Uterus (tissue), 4 donors: ENCODE measurements at places on chromosomes 1 and 21. TPM values are rescaled to one million over a fixed set of nuclear protein-coding genes. Genes with fewer than 3 reads are reported as not detected.

- no peak for DNase-seq
These were observed 7.5 kb downstream of the MINDY1 start for GRCh38 chr1:150999051-150999674.

GRCh38 chr1:178238722-178239510 is 145.0 kb downstream of the RASAL2 start:
- DNase-seq: no peak

DNA sequence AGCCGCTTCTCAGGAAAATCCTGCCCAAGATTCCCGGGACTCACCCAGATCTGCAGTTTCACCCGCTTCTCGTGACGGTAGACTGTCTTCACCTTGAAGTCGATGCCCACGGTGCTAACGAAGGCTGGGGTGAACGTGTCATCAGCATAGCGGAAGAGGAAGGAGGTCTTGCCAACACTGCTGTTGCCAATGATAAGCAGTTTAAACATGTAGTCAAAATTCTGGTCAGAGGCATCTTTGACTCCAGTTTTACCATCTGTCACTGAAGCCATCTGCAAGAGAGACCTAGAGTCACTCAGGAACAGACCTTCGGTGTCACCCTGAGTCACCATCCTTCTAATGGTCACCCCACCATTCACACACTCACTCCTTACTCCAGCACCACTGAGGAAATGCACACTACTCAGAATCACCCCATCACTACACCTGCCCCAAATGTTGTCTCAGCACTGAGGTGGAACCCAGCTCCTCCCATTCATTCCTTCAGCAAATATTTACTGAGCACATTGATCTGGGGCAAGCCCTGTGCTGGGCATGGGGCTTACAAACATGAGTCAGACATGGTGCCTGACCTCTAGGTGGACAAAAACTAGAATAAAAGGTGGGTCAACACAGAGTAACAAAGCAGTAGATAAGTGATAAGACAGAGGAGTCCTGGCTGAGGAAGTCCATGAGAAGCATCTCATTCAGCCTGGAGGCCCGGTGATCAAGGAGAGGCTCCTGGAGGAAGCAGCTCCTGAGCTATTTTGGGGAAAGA is 13.5 kb downstream of the RAB3B start:
- no peak for DNase-seq

GRCh38 chr21:29064850-29065481 is 8.5 kb downstream of the CCT8 start:
- no peak for DNase-seq

- DNase-seq: peak; percentile 45
These were observed at the start of gene PRRX1 for GRCh38 chr1:170664093-170664827. TSS of gene PRRX1 (plus strand) at chr1:170664131. CDS start at chr1:170664219, 88 bp downstream.

DNA sequence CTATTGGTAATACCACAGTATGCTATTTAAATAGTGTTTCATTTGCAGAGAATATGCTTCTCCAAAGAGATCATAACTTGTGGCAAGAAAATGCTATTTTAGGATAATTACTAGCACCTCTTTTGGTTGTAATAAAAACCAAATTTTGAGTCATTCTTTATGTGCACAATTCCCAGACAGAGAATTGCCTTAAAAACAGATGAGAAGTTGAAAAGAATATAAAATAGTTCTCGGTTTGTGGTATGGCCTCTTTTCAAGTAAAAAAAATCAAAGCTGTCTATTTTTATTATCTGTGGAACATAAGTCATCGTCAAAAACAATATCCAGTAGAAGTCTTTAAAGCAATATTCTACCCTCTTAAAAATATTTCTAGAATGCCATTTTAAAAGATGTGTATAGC is 185.9 kb downstream of the GREM2 start:
- DNase-seq: no peak

DNA sequence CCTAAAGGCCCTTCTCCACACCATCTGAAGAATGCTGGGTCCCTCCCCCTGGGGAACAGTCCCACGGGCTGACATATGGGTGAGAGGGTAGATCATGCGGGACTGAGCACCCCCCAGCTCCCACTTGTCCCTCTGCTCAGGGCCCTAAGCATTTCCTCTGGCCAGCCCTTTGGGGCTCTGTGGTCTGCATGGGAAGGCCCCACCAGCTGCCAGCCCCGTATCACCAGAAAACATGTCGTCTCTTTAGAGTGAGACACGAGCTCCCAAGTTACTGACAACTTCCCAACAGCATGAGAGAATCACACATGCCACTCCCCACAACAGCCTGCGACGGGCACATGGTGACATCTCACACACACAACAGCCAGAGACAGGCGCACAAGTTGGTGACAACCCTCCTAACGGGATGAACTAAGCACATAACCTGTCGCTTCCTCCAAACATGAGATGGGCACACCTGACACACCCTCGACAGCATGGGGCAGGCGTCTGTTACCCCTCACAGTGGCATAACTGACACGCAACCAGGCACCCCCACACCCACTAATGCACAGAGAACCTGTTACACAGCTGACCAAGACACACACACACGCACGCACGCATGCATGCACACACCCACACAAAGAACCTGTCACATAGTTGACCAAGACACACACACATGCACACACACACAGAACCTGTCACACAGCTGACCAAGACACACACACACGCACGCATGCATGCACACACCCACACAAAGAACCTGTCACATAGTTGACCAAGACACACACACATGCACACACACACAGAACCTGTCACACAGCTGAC is 41.2 kb downstream of the AHDC1 start:
- DNase-seq: no peak

DNA sequence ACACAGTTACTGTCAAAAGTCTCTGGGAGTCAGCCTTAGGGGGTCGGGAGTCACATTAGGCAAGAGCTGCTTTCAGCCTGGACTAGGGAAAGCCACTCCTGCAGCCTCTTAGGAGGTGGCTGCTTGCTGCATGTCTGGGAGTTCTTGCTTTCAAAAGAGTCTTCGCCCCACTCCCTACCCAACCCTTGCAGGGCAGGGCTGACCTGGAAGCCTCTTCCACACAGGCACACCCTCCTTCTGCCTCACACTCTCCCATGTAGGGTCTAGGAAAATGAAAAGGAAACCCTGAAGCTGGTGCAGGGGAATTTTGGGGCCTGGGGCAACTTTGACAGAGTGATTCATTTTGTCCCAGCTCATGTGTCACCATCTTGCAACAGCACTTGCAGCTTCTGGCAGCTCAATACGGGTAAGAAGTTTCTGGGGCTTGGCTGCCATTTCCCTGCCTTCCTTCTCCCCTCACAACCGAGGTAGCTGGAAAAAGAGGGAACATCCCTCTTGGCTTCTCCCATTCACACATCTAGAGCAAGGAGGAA is 37.3 kb downstream of the KCND3 start:
- DNase-seq: no peak

GRCh38 chr1:245860657-245861544 is 646.2 kb downstream of the SMYD3 start:
- no peak for DNase-seq

GRCh38 chr1:65141394-65141793 is 6.6 kb upstream of the AK4 start:
- DNase-seq: no peak

GRCh38 chr1:169872906-169873305 is 20.8 kb downstream of the SCYL3 start:
- no peak for DNase-seq

DNA sequence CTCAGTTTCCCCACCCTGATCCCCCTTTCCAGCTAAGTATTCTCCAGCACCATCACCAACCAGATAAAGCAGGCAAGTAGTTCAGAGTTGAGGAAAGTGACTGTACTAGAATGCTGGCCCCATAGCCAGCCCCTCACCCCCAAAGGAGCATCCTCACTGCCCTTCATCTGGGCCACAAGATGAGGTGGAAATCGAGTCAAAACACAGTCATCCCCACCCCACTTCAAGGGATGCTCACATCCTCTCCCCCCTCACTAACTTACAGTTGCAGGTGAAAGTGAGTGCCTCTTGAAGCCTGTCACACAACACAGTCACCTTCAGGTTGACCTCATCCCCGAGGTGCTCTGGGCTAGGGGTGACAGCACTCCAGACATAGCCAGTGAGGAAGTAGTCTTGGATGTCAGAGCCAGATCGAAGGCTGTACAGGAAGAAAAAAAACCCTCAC is 30.4 kb downstream of the PIK3C2B start:
- DNase-seq: no peak

- peak; percentile 48 for DNase-seq
These were observed 4.8 kb upstream of the HEATR1 start for GRCh38 chr1:236608930-236609726.

- no peak for DNase-seq
These were observed 5.1 kb upstream of the ELAVL4 start for GRCh38 chr1:50103615-50104081.

GRCh38 chr1:31189696-31190674 is 49.7 kb downstream of the NKAIN1 start:
- DNase-seq: no peak

- DNase-seq: no peak
These were observed 20.3 kb downstream of the CDCP2 start for GRCh38 chr1:54132495-54132894.

- no peak for DNase-seq
These were observed 31.0 kb upstream of the NFIA start for GRCh38 chr1:61051443-61051718.

DNA sequence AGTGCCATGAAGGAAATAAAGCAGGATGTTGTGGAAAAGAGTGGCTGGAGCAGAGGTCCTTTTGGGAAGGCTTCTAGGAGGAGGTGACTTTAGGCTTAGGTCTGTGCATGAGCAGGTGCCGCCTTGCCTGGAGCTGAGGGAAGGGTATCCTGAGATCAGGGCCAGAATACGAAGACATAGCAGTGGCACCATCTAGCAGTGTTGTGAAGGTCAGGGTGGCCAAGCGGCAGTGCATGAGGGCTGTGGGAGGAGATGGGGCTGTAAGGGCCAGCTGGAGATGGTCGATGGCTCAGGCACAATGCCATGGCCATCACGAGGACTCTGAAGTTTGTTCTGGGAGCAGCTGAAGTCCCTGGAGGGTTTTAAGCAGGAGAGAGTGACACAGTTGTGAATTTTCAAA is 219.5 kb downstream of the PTPRU start:
- no peak for DNase-seq

DNA sequence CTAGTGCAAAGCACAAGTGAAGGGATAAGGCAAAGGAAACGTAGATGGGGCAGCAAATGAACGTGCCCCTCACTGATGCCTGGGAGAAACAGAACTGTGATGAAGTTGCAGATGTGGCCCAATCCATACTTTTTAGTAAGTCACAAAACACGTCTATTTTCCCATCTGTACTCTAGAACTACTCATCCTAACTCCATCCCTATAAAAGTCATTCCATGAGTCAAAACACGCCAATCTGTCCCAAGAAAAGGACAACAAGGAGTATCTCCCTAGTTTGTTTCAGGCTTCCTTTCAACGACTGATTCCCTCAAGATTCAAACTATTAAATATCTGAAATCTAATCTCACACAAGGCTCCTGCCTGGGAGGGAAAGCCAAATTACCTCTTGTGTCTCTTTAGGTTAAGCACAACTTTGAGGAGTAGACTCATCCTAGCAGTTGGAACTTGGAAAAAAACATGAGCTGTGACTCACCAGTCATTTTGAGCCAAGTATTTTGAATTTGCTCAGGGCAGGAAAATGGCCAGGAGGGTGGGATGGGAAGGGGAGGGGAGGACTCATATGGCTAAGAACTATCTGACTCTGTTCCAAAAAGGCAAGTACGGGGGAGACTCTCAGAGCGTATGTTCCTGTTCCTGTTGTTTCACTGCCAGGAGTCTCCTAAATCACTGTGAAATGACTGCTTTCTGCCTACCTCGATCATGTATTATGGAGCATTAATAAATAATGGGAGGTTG is 214.5 kb upstream of the CAMK1G start:
- DNase-seq: peak; percentile 74

DNA sequence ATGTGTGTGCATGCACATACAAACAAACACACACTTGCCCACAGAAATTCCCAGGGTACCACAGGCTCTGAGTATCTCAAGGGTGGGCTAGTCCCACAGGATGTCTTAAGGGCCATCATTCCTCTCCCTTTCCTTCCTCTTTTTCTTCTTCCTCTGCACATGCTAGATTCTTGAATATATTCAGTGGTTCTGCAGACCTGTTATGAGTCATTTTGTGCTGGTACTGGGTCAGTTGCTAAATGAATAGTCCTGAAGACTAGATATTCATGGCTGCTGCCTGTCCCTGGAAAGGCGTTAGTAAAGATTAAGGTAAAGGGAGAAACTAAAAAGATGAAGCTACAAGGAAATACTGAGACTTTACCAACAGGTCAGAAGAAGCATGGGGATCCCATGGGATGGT is 256.7 kb upstream of the KIAA0040 start:
- DNase-seq: no peak

GRCh38 chr1:29365906-29366670 is 129.8 kb downstream of the PTPRU start:
- no peak for DNase-seq

DNA sequence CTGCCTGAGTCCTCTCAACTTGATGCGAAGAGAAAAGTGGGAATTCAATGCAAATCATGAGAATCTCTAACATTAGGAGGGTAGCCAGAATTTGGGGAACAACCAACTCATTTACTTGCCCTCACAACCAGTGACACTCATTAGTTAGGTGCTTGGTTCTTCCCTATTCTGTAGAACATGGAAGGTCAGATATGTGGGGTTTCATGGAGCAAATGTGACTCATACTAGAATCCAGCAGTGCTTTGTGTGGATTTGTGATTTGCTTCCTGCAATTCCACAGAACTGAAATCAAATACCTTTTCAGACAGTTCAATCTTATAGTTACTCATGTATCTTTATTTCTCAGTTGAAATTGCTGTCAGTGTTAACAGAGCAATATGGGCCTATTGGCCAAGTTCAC is 6.9 kb upstream of the ETV3 start:
- DNase-seq: no peak

DNA sequence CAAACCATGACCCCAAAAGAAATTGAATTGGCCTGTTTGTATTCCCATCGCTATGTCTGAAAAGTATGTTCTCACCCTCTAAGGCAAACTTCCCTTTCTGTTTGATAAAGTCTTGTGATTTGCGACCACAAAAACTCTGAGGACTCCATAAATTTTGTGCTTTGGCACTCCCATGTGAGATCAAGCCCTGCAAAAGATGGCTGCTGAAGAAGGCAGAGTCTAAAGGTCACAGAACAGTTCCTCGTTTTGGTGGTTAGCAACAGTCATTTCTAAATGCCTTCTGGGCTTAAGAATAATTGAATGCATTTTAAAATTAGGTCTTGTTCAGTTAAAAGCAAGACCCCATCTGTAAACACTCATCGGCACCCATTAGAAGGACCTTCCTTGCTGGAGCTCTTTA is 441.6 kb downstream of the OMA1 start:
- DNase-seq: no peak

DNA sequence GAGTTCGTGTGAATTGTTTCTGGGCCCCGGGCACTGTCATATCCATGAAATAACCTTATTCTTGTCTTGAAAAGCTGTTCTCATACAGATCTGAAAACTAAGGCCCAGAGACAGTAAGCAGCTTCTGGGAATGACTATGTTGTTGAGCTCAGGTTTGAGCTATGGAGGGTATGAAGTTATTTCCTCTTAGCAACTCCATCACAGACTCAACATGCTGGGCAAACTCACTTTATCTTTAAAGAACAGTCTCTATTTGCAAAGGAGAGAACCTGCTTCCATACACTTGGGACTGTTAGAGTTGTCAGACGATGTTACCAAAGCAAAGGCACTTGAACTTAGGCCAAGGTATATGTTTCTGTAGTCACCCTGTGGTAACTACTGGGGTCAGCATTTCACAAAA is 90.0 kb downstream of the GPR88 start:
- no peak for DNase-seq

GRCh38 chr1:119006406-119007279 is 18.5 kb upstream of the TBX15 start:
- no peak for DNase-seq

The FCGR1A gene
- total RNA-seq: not detected

The TRAF3IP3 gene
- 3.2 TPM for total RNA-seq

The THEM5 gene
- not detected for total RNA-seq

The RHBG gene
- total RNA-seq: not detected

The DMAP1 gene
- total RNA-seq: 11.0 TPM

The VANGL2 gene
- 1.2 TPM for total RNA-seq

The NGF gene
- 16.2 TPM for total RNA-seq
